ENCODE measurements at places on chromosomes 13 and 19.

DNA sequence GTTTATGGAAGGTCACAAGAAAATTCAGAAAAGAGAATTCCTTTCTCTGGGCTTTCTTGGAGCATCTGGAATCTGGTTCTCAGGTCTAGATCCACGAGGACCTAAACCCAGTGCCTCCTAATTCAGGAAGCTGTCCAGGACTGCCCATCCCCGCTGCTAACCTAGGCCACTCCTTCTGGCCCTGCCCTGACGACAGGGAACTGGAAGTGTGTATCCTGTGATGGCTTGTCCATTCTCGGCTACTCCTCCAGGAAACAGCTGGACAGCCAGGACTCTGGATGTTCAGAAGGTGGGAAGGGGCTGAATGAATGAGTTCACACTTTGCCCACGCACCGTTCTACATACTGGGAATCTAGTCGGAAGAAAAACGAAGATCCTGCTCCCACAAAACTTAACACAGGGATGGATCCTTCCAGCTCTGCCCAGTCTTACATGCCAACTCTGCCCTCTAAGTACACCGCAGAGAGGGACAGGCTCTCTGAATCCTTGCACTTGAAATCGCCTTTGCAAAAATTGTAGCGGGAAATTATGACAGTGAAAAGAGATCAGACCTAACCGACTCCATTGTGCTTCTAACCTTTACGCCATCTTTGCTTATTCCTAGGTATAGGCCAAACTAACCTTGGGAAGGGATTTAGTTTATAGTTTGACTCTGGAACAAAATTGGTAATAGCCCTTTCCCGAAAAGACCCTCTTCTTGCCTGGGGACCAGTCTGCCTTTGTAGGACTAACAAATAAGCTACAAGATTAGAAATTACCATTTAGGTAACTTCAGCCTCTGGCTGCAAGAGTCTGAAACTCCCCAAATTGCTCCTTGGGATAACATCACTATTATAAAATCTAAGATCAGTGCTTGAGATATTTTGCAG lies 1.8 kb downstream of the LSM4 start:
- DNase-seq: no peak

DNA sequence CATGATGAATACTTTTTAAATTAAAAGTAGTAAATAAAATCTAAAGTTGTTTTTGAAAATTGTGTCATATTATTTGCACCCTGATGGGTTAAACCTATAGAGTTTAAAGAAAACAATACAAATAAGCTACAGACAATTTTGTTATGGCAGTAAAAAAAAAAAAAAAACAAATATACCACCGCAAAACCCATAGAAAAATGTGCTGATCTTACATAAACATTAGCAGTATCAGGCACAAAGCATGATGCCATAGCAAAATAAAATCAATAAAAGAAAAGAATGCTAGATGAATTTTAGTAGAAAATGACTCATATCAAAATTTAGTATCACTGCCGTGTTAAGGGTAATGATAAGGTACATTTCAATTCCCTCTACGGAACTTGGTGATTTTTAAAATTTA lies 826.0 kb downstream of the SLITRK1 start:
- DNase-seq: no peak

GRCh38 chr19:12834976-12835757 lies 788 bp upstream of the RTBDN start:
- no peak for DNase-seq

GRCh38 chr13:35210261-35210660 lies 266.2 kb downstream of the MAB21L1 start:
- DNase-seq: no peak

DNA sequence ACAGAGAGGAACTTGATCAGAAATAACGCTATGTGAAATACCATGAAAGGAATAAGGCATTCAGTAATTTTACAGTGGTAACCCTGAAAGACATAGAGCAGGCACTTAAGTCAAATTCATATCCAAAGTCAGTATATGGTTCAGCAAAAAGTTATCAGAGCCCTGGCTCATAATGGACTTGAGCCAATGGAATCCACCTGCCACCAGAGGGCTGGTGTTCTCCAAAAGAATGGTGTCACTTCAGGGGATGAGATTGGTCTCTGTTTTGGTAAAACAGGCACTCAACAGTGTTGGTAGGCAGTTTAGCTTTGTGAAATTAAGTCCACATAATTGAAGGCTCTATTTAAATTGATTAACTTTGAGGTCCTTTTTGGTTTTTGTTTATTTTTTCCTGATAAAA lies 93.9 kb downstream of the LIG4 start:
- no peak for DNase-seq

DNA sequence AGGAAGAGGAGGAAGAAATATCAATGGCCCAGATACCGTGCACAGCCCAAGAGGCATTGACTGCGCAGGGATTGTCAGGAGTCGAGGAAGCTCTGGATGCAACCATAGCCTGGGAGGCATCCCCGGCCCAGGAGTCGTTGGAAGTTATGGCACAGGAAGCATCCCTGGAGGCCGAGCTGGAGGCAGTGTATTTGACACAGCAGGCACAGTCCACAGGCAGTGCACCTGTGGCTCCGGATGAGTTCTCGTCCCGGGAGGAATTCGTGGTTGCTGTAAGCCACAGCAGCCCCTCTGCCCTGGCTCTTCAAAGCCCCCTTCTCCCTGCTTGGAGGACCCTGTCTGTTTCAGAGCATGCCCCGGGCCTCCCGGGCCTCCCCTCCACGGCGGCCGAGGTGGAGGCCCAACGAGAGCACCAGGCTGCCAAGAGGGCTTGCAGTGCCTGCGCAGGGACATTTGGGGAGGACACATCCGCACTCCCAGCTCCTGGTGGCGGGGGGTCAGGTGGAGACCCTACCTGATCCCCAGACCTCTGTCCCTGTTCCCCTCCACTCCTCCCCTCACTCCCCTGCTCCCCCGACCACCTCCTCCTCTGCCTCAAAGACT lies 36.0 kb downstream of the KEAP1 start:
- DNase-seq: no peak

Data from liver (tissue), 10 donors.